ENCODE measurements at places on chromosomes 7 and 10.

GRCh38 chr10:47287365-47287802 lies 12.6 kb upstream of the GDF10 start:
- no peak for DNase-seq

DNA sequence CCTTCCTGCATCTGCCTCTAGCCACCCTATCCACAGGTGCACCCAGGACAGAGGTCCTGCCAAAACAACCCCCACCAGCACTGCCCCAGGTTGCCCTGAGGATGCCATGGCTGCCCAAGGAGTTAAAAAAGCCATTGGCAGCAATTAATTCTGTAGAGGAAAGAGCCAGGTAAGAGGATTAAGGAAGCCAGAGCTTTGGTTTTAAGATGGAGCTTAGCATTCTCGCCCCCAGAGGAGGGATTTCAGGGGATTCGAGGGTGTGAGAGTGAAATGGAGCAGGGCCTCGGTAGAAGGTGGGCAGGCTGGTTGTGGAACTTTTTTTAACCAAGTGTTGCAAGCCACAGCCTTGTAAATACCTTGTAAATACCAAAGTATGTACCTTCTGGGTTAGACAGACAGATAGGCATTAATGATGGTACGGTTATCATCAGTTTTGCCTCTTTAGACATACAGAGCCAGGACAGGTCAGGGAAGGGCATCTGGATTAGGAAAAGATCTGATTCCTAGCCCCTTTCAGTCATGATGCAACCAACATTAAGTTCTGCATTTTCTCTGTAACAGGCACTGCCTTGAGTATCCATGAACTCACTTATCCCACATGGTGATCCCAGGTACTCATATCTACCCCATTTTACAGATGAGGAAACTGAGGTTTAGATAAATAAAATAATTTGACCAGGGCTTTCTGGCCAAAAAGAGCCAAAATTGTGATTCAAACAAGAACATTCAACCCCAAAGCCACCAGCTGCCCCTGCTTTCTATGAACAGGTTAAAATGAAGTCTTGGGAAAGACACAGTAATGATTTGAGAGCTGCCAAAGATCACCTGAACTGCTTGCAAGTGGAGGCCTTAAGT lies 120.7 kb upstream of the PPIF start:
- DNase-seq: no peak

GRCh38 chr10:44627591-44628354 lies 242.9 kb upstream of the CXCL12 start:
- no peak for DNase-seq

DNA sequence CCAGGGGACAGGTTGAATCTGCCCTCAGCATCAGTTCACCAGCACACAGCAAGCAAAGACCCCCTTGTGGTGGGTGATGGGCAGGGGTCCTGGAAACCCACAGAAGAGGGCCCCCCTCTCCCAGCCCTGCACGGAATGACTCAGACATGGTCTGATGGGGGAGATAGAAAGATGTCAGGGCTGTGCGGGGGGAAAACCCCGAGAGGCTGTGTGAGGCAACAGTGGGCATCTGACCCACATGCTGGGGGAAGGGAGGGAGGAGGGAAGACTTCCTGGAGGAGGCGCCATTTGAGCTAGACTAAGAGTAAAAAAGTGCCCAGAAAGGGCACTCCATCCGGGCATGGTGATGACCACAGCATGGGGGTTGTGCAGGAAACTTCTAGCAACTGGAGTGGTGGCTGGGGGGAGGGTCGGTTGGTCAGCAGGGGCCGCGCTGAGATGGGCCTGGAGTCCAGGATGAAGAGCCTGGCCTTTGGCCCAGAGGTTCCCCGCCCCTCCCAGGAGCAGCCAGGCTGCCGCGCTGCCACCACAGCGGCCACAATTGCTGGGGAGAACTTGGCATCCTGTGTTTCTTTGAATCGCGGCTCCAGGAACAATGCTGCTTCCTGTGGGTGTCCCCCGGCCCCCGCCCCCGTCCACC lies 2.5 kb downstream of the LFNG start:
- DNase-seq: peak; percentile 74

DNA sequence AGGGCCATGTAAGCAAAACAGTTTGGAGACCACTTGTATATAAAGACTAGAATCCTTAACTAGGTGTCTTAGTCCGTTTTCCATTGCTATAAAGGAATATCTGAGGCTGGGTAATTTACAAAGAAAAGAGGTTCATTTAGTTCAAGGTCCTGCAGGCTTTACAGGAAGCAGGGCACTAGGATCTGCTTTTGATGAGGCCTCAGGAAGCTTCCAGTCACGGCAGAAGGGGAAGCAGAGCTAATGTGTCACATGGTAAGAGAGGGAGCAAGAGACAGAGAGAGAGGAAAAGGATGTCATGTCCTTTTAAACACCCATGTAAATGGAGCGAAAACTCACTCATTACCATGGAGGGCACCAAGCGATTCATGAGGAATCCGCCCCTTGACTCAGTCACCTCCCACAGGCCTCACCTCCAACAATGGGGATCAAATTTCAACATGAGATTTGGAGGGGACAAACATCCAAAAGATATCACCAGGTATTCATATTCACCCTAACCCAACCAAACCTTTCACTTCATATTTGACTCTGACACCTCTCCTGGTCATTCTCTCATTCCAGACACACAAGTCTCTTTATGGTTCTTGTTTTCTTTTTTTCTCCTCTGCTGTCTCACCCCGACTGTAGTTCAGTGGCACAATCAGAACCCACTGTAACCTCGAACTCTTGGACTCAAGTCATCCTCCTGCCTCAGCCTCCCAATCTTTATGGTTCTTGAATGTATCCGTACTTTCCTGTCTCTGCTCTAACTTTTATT lies 30.1 kb upstream of the ASAH2 start:
- DNase-seq: no peak

DNA sequence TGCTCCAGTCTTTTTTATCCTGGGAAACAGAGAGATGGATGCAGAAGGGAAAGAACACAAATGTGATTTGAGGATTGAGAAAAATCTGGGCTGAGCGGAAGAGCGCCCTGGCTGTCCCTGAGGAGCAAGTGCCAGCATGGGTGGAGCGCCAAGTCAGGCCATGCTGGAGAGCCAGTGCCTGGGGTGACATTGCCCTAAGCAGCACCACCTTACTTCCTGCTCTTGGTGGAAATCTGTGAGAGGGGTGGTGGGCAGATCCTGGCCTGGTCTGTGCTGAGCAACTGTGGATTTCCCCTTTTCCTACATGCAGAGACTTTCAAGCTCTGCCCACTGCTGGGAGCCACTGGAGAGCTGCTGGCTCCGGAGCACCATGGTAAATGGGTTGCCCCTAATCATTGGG lies 36.9 kb downstream of the DDIT4 start:
- no peak for DNase-seq

DNA sequence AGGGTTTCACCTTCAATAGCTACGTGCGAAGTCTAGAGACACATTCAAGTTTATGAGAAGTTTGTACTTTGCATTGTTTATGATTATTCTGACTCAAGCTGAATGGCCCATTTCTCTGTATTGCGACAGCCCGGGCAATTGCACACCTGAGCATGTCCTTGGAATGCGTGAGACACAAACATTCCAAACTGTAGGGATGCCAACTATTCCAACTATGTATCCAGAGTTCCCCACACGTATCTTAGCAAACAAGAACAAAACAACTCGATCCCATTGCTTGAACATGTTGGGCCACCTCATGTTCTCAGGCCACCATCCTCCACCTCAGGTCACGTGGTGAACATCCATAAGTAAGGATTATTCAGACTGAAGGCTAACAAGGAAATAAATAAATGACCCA lies 51.4 kb upstream of the EGFR start:
- no peak for DNase-seq

DNA sequence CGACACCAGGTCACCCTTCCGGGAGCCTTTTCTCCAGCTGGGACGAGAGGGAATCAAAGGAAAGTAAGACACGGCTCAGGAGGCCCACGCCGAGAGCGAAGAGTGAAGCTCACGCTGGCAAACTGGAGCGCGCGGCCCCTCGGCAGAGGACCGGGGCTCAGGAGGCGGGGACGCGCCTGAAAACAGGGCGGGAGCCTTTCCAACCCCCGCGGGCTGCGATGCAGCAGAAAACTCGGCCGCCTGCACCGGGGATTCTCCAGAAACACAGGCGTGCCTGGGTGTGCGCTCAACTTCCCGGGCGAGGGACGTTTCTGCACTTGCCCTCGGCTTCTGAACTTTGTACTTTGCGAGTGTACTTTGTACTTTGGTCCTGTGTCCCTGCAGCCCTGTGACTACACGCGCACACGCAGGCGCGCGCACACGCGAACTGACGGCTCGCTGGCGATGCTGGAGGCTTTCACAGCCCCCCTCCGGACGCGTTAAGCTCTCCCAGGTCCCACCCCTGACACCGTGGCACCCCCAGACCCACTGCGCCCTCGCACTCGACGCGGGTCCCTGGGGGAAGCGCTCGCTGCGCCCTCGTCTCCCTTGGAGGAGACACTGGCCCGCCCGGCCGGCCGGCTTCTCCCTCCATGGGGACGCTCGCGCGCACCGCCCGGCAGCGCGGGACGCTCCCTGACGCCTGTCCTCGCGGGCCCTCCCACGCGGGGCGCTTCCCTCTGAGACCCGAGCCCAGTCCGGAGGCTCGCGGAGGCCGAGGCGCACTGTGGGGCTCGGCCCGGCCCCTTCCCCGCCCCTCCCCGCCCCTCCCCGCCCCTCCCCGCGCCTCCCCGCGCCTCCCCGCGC lies 588 bp upstream of the PAOX start:
- peak; percentile 52 for DNase-seq

DNA sequence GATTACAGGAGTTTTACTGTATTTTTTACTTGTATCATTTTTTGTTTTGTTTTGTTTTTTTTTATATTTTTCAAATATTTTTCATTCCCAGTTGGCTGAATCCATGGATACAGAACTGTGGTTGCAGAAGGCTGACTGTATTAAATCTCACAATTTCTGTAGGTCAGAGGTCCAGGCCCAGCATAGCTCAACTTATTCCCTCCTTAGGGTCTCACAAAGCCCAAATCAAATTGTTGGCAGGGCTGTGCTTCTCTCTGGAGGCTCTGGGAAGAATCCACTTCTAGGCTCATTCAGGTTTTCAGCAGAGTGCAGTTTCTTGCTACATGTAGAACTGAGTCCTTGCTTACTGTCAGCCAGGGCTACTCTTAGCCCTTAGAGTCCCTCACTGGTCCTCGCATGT lies 22.6 kb downstream of the TSPAN14 start:
- DNase-seq: no peak

- no peak for DNase-seq
Measured at GRCh38 chr7:13846386-13846785, 143.1 kb downstream of the ETV1 start.

DNA sequence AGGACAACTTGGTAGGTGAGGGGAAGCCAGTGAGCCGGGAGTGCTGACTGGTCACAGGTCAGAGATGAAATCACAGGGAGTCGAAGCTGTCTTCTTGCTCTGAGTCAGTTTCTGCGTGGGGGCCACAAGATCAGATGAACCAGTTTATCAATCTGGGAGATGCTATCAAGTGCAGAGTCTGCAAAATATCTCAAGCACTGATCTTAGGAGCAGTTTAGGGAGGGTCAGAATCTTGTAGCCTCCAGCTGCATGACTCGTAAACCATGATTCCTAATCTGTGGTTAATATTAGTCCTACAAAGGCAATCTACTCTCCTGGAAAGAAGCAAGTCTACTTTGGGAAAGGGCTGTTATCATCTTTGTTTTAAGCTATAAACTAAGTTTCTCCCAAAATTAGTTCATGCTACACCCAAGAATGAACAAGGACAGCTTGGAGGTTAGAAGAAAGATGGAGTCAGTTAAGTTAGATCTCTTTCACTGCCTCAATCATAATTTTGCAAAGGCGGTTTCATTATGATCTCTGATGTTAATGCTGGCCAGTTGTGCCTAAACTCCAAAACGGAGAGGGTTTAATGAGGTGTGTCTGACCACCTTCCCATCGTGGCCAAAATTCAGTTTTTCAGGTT lies 8.4 kb upstream of the LMOD2 start:
- DNase-seq: no peak

DNA sequence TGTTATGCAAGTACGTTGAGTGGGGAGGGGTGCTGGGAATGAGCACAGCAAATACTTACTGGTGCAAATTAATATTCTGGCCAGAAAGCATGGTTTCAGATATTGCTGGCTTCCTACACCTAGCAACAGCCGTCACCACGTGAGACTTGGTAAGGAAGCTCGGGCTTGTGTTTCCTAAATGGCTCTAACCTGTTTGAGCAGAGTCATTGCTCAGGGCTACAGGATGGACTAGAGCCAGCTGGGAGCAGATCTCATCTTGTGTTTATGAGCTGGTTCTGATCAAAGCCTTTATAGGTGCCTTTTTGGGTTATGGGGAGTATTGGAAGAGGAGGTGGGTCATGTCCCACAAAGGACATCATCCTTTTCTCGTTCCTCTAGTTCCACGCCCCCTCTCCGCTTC lies 200.3 kb downstream of the BUB3 start:
- no peak for DNase-seq

- DNase-seq: no peak
Measured at GRCh38 chr10:47359101-47359500, 10.9 kb downstream of the RBP3 start.

GRCh38 chr10:51691135-51691534 lies 8.3 kb downstream of the CSTF2T start:
- DNase-seq: no peak

DNA sequence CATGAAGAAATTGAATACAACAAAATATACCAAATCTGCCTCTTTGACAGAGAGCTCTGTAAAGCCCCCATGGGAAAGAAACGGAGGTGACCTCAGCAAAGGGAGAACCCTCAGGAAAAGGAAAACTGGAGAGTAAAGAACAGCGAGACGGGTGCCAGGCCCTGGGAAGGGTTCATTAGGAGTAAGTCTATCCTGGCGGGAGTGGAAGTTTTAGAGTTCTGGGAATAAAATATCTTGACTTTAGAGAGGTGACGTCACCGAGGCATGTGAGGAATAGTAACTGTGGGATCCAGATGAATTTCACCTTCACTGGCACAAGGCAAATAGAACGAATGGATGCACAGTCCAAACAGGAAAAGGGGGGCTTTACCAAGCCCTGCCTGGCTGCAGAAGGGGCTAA lies 362.8 kb upstream of the IGFBP3 start:
- no peak for DNase-seq

DNA sequence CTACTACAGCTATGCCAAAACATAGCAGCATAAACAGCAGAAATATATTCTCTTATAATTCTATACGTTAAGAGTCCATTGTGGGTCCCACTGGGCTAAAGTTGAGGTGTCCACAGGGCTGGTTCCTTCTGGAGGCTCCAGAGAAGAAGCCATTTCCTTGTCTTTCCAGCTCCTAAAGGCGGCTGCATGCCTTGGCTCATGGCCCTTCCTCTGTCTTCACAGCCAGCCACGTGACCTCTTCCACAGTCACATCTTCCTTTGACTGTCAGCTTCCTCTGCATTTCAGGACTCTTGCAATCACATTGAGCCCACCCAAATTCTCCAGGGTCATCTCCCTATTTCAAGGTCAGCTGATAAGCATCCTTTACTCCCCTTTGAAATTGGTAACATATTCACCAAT lies 17.2 kb downstream of the NACAD start:
- no peak for DNase-seq

DNA sequence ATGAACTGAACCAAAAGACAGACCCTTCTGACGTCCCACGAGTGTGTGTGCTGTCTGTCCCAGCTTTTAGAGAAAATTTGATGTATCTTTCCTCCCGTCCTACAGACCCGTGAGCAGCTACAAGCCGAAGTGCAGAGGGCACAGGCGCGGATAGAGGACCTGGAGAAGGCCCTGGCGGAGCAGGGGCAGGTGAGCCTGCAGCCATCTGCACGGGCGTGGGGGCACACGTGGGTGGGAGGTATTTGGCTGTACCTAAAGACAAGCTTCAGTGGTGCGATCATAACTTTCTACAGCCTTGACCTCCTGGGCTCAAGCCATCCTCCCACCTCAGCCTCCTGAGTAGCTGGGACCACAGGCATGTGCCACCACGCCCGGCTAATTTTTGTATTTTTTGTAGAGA lies 41.7 kb upstream of the DPYSL4 start:
- no peak for DNase-seq

All from CD4-positive, alpha-beta T cell treated with Interleukin-6 at 100 ng/mL for 8 hours (primary cell).